ENCODE measurements at places on chromosomes 2 and 18. TPM values are rescaled to one million over a fixed set of nuclear protein-coding genes. Genes with fewer than 3 reads are reported as not detected.

DNA sequence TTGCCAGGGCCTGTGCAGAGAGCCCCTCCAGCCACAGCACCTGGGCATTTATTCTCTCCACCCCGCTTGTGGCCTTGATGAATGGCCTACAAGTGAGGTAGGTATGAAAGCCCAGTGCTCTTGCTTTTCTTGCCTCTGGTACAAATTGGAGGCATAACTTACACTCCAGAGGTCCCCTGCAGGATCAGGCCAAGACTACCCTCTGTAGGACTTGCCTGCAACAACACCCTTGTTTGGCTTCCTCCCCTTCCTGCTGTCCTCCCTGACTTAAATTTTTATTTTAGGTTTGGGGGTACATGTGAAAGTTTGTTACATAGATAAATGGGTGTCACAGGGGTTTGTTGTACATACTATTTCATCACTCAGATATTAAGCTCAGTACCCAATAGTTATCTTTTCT lies 95.7 kb downstream of the CDC42EP3 start:
- no peak overlapping the region for H3K4me3 ChIP-seq
- no peaks in the 10 kb centered on the region for H3K27me3 ChIP-seq
- DNase-seq, result no peak

- H3K27ac ChIP-seq, result no peak overlapping the region
- no peaks in the 10 kb centered on the region for H3K4me1 ChIP-seq
- DNase-seq, result no peak
- no peaks in the 10 kb centered on the region for H3K36me3 ChIP-seq
- no peaks in the 10 kb centered on the region for H3K27me3 ChIP-seq
- no peak overlapping the region for H3K4me3 ChIP-seq
Measured at GRCh38 chr2:235263205-235264120, 230.4 kb upstream of the AGAP1 start.

- peak overlapping the region; percentile 65 for H3K27ac ChIP-seq
- H3K27me3 ChIP-seq, result no peaks in the 10 kb centered on the region
- peaks cover 19% of the 10 kb centered on the region for H3K4me1 ChIP-seq
- no peak for DNase-seq
- H3K36me3 ChIP-seq, result peaks cover 7% of the 10 kb centered on the region
- no peak overlapping the region for H3K4me3 ChIP-seq
Measured at GRCh38 chr2:36530178-36530982, 67.6 kb downstream of the FEZ2 start.

- peaks cover 5% of the 10 kb centered on the region for H3K4me1 ChIP-seq
- no peaks in the 10 kb centered on the region for H3K27me3 ChIP-seq
- no peaks in the 10 kb centered on the region for H3K36me3 ChIP-seq
- H3K27ac ChIP-seq, result no peak overlapping the region
Measured at GRCh38 chr18:28153485-28154065, 23.4 kb downstream of the CDH2 start.

DNA sequence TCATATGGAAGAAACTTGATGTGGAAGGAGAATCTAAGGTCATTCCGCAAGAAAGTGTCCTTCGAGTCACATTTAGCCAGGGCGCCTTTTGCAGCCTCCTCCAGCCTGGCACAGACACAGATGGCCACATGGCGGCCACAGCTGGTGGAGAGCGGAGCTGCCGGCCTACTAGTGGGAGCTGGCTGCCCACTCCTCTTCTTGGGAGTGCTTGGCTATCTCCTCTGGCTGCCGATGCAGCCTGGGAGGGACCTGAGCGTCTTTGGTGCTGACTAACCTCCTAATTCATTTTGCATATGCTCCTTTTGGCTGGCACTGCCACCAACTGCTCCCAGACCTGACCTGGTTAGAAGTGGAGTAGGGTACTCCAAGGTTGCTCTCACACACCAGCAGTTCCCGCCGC lies 199.3 kb upstream of the MYT1L start:
- no peaks in the 10 kb centered on the region for H3K27me3 ChIP-seq
- DNase-seq, result no peak
- no peaks in the 10 kb centered on the region for H3K36me3 ChIP-seq
- H3K4me1 ChIP-seq, result no peaks in the 10 kb centered on the region

GRCh38 chr18:58338961-58339592 lies 289.8 kb downstream of the ALPK2 start:
- DNase-seq, result no peak
- H3K4me1 ChIP-seq, result no peaks in the 10 kb centered on the region
- H3K4me3 ChIP-seq, result no peak overlapping the region

GRCh38 chr2:62705859-62706720 lies 577 bp downstream of the EHBP1 start:
- H3K4me3 ChIP-seq, result peak overlapping the region; percentile 88
- H3K4me1 ChIP-seq, result peaks cover 17% of the 10 kb centered on the region
- DNase-seq, result peak; percentile 27

DNA sequence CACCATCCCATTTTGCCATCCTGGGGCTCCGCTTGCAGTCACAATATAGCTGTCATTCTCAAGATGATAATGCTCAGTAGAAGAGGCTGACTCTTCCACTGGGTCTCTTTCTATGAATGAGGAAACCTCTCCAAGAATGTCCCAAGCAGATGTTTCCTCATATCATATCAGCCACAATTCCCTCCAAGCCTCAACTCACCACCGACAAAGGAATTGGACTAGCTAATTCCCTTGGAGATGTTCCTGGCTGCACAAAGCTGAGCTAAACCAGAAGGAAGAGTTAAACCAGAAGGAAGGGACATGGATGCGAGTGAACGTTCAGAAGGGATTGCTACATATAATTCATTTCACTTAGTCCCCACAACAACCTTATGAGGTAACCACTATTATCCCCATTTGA lies 65.0 kb upstream of the NPAS2 start:
- H3K27me3 ChIP-seq, result no peaks in the 10 kb centered on the region
- H3K4me3 ChIP-seq, result no peak overlapping the region
- H3K27ac ChIP-seq, result no peak overlapping the region
- no peak for DNase-seq

GRCh38 chr2:134181219-134181618 lies 72.7 kb upstream of the MGAT5 start:
- H3K27me3 ChIP-seq, result no peaks in the 10 kb centered on the region
- no peak overlapping the region for H3K4me3 ChIP-seq
- H3K4me1 ChIP-seq, result no peaks in the 10 kb centered on the region
- H3K36me3 ChIP-seq, result no peaks in the 10 kb centered on the region
- DNase-seq, result no peak
- no peak overlapping the region for H3K27ac ChIP-seq

DNA sequence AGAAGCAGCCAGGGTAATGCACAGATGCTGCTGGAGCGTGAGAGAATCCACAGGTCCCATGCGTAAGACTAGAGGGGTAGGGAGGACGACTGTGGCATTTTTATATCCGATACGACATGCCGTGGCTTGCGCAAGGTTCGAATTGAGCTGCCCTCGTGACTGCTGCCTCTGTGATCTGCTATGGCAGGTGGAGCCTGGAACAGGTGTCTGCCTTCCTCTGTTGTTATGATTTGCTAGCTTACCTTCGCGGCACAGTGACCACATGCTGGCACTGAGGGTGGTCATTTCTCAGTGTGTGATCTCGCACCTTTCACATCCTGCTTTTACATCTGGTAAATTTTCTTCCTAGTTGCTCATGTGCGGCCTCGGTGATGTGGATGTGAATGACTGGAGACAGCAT lies 240.2 kb downstream of the ALPK2 start:
- H3K27me3 ChIP-seq, result no peaks in the 10 kb centered on the region
- DNase-seq, result no peak
- no peak overlapping the region for H3K27ac ChIP-seq
- H3K36me3 ChIP-seq, result no peaks in the 10 kb centered on the region
- H3K4me1 ChIP-seq, result peaks cover 24% of the 10 kb centered on the region
- no peak overlapping the region for H3K4me3 ChIP-seq

GRCh38 chr18:22271030-22271429 lies 101.6 kb downstream of the GATA6 start:
- H3K4me3 ChIP-seq, result no peak overlapping the region
- H3K27ac ChIP-seq, result no peak overlapping the region
- no peak for DNase-seq
- no peaks in the 10 kb centered on the region for H3K4me1 ChIP-seq

DNA sequence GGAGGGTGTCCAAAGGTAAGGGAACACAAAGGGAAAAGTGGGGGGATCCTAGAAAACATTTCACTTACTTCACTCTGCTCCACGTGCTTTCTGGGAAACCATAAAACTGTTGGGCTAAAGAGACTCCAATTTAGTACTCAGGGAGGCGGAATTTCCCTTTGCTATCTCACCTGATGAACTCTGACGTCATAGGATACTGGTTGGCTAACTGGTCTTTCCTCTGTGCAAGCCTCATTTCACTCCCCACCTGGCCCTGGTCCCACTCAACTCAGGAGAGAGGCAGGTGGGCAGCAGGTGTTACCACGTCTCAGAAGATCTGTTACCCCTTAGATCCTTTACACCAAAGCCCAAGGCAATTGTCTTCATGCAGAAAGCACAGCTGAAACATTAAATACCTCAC lies 51.8 kb upstream of the PMAIP1 start:
- H3K27ac ChIP-seq, result no peak overlapping the region
- H3K4me3 ChIP-seq, result no peak overlapping the region
- H3K27me3 ChIP-seq, result no peaks in the 10 kb centered on the region
- H3K4me1 ChIP-seq, result no peaks in the 10 kb centered on the region
- no peaks in the 10 kb centered on the region for H3K36me3 ChIP-seq

DNA sequence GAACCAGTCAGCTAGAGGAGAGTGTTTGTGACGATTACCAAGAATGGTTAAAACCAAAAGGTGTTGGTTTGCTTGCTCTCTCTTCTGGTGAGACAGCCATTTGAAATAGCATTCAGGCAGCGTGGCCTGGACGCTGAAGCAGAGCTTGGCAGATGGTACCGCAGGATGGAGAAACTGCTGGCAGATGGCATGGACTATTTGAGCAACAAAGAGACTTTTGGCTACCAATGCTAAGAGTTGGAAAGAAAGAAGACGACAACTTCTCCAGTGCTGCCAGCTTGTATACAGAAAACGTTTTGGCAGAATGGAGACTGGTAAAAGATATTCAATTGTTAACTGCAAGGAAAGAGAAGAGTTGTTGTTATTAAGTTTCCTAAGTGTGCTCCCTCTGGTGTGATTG lies 315.0 kb downstream of the PARD3B start:
- no peaks in the 10 kb centered on the region for H3K4me1 ChIP-seq
- no peak overlapping the region for H3K27ac ChIP-seq
- H3K36me3 ChIP-seq, result no peaks in the 10 kb centered on the region
- DNase-seq, result no peak

- no peaks in the 10 kb centered on the region for H3K27me3 ChIP-seq
- no peak overlapping the region for H3K27ac ChIP-seq
- no peak for DNase-seq
- H3K4me1 ChIP-seq, result peaks cover 6% of the 10 kb centered on the region
- H3K36me3 ChIP-seq, result peaks cover 10% of the 10 kb centered on the region
Measured at GRCh38 chr2:182962641-182963040, 75.6 kb downstream of the NCKAP1 start.

DNA sequence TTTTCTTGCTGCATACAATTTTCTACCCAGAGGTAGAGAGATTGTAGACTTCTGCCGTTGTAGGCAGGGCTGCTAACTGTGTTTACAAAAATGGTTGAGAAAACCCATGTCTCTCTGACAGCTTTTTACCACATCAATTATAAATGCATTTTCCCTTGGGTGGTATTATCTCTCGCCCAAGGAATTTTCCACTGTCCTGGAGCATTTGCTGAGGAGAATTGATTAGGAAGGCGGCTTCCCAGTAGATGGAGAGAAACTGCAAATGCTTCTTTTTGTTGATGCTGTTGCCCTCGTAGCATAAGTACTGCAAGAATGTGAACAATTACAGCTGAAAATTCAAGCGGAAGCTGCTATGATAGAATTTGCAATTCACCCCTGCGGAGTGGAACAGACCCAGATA lies 1007.7 kb upstream of the KLHL29 start:
- no peaks in the 10 kb centered on the region for H3K36me3 ChIP-seq
- H3K27me3 ChIP-seq, result no peaks in the 10 kb centered on the region
- DNase-seq, result no peak
- H3K4me1 ChIP-seq, result no peaks in the 10 kb centered on the region
- no peak overlapping the region for H3K27ac ChIP-seq
- H3K4me3 ChIP-seq, result no peak overlapping the region

DNA sequence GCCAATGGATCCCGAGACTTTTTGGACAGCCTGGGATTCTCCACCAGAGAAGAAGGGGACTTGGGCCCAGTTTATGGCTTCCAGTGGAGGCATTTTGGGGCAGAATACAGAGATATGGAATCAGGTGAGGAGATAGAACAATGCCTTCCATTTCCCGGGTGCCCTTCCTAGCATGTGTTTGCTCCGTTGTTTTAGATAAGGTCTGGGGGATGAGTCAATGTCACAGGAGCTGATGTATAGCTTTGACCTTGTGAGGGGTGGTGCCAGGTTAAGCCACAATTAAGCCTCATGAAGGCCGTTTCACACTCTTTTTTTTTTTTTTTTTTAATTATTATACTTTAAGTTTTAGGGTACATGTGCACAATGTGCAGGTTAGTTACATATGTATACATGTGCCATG lies 4.7 kb downstream of the TYMS start:
- H3K4me1 ChIP-seq, result no peaks in the 10 kb centered on the region
- H3K36me3 ChIP-seq, result no peaks in the 10 kb centered on the region
- H3K4me3 ChIP-seq, result no peak overlapping the region
- no peak overlapping the region for H3K27ac ChIP-seq
- no peak for DNase-seq

DNA sequence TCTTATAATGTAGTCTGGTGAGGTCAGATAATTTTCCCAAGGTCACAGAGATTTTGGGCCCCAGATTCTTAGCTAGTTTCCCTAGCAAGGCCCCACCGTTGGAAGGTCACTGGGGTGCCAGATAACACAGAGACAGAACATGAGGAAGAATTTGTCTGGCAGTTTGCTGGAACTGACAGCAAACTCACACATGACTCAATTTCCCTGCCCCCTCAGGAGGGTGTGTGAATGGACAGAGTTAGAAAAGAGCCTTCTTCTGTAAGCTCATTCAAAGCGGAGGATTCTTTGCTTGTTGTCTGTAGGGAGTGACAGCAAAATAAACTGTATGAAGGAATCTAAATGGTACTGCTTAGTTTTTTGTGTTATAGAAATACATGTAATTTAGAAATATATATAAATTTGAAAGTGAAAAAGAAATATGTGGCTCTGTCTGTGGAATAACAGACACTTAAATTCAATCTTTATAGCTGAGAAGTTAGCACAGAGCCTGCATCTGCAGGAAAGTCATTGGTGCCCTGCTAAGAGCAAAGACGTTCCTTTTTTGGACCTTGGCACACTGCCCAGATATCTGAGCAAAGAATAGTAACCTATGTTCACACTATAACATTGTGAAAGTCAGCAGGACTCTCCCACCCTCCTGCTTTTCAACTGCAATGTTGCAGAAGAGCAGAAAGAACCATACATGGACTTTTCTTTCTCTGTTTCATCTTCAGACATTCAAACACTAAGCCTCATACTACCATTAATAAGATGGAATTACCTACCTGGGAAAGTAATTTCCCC lies 2.1 kb downstream of the MDH1 start:
- DNase-seq, result no peak
- no peak overlapping the region for H3K27ac ChIP-seq
- H3K27me3 ChIP-seq, result no peaks in the 10 kb centered on the region
- H3K4me1 ChIP-seq, result peaks cover 35% of the 10 kb centered on the region
- H3K36me3 ChIP-seq, result peaks cover 8% of the 10 kb centered on the region

Gene FAM228B
- 114 TPM for total RNA-seq

Gene RGPD8
- 53.3 TPM for total RNA-seq

Gene MOCOS
- 2.8 TPM for total RNA-seq

Gene ZNF521
- 8.0 TPM for total RNA-seq

Gene MAB21L4
- not detected for total RNA-seq

Gene LRP2
- total RNA-seq, result 0.07 TPM
